ENCODE measurements at places on chromosomes 11 and 22.
A peak's percentile ranks its signal among the peaks of the same experiment; 100 is the strongest.

GRCh38 chr11:45150943-45151342 lies 4.5 kb downstream of the PRDM11 start:
- no peak for DNase-seq

DNA sequence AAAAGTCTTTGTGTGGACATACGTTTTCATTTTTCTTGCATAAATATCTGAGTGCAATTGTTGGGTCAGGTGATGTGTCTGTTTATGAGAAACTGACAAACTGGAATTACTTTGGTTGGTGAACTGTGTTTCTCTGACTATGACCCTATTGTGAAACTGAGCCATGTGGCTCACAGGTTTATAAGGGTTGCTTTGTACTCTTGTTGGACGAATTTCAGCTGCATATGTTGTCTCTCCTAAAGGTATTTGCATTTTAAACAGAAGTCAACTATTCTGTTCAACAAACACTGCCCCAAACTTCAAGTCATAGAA lies 34.4 kb upstream of the RASD2 start:
- no peak for DNase-seq

DNA sequence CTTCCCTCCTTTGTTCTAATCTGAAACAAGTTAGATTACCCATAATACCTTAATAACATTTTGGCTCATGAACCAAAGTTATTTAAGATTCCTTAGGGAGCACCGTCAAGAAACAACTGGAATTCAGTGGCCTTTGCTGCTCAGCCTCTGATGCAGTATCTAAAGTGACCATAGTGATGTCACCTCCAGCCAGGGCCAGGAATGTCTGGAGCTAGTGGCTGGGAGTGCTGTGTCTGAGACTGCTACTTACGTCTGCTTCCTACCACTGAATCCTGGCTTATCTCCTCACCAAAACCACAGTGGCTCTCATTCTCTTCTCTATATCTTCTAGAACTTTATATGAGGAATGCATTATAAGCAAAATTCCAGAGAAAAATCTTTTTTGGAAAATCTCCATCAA lies 658.0 kb downstream of the DLG2 start:
- DNase-seq = peak; percentile 27

- DNase-seq = no peak
These were observed 73.7 kb downstream of the PRCP start for GRCh38 chr11:82826526-82826925.

DNA sequence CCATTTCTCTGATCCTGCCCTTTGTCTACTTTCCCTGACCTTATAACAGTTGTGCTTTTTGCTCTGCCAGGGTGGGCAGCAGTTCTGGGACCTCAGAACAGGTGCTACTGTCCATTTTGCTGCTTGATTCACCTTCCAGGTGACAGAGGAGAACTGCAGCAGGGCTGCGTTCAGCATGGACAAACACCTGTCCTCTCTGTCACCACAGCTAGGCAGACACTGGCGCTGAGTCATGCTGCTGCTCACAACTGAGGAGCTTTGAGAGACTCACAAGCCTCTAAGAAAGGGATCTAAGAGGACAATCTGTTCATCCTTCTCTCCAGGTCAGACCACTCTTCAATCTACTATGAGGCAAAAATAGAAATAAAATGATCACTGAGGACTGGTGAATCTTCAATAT lies 1144.5 kb upstream of the CCDC90B start:
- no peak for DNase-seq

GRCh38 chr11:28140689-28141455 lies 32.7 kb downstream of the METTL15 start:
- DNase-seq = no peak

- no peak for DNase-seq
These were observed 279.4 kb upstream of the PDGFD start for GRCh38 chr11:104443387-104443786.

DNA sequence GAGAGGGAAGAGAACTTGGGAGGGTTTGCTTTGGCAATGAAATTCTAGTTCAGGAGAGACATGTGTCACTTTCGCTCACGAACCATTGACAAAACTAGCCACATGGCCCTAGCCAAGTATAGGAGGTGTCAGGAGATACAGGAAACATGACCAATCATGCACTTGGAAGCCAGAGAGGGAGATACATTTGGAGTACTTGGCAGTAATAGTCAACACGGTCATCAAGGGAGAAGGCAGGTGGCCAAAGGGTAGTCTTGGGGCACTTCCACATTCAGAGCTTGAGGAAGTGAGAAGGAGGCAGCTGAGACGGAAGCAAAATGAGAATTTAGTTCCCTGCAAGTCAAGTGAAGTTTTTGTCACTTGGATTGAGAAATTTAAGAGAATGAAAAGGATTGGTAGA lies 26.4 kb upstream of the KIRREL3 start:
- no peak for DNase-seq

- no peak for DNase-seq
These were observed 39.7 kb upstream of the POU2AF2 start for GRCh38 chr11:111205632-111206385.

GRCh38 chr11:7486098-7486780 lies 933 bp downstream of the OLFML1 start:
- no peak for DNase-seq

DNA sequence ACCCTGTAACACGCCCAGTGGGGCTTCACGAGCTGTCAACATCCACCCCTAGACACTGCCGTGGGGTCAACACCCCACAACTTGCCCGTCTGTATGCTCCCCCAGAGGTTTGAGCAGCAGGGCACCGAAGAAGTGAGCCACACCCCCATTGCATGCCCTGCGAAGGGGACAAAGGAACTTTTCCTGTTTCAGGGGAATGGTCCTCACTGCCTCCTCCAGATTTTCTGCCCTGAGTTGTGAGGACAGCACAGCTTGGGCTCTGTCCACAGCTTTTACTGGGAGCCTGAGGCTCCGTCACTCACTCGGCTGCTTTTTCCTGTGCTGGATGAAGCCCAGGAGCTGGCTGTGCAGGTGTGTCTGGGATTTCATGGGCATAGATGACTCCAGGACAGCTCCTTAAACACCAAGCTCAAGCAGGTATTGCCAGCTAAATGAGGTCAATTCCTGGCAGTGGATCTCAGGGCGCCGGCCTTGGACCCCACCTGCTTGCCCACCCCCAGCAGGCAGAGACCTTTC lies 40.2 kb upstream of the CCDC188 start:
- no peak for DNase-seq

- no peak for DNase-seq
These were observed at the start of gene TSPO for GRCh38 chr22:43151251-43152002. TSS of gene TSPO (plus strand) at chr22:43151559. CDS start at chr22:43159239, 7,680 bp downstream.

- no peak for DNase-seq
These were observed 36.2 kb downstream of the CNTF start for GRCh38 chr11:58658623-58659022.

- DNase-seq = no peak
These were observed 618.2 kb downstream of the TBC1D22A start for GRCh38 chr22:47380692-47381091.

GRCh38 chr11:47915374-47915773 lies 65.0 kb upstream of the PTPRJ start:
- DNase-seq = no peak

DNA sequence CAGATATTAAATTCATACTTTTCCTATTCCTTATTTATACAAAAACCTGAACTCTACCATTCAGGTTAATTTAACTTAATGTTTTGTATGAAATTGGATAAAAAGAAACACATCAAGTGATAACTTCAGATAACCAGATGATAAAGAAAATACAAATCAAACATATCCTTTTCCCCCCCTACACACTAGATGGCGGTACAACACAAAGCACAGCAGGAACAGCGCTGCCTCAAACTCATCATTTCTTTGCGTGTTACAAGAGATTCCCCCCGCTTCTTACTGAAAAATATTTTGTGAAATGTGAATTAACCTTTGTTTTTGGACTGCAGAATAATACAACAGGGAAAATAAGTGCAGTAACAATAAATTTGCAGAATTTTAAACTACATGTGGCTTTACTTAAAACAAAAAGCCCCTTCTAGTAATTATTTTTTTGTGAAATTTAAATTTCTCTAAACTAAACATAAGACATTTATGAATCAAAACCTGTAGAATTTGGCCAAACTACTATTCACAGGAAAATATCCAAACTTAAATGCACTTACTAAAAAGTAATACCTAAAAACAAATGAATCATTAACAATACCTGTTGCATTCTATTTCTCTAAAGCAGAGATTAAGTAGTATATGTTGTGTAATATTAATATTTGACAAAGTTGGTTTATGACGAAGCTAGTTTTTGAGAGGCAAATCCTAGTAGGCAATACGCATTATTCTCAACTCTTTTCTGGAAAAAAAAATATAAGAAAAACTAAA lies 74.4 kb downstream of the ARHGAP32 start:
- peak; percentile 45 for DNase-seq

DNA sequence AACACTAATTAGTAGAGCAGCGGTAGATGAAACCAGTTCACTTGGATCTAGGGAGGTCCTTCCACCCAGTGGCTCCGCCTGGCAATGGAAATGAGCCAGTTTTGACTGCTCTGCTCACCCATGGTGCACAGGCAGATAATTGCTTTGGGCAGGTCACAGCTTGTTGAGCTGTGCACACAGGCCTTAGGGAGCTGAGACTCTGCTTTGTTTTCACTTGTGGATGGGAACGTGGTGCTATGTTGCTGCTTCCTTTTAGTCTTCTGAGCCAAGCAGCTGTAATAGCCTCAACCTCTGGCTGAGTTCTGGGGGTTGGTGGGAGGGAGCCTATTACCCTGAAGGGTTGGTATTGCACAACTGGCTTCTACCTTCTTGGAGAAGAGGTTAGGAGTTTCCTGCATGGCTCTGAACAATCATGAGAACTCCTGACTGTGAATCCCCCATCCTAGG lies 262.3 kb upstream of the MTNR1B start:
- DNase-seq = peak; percentile 3

DNA sequence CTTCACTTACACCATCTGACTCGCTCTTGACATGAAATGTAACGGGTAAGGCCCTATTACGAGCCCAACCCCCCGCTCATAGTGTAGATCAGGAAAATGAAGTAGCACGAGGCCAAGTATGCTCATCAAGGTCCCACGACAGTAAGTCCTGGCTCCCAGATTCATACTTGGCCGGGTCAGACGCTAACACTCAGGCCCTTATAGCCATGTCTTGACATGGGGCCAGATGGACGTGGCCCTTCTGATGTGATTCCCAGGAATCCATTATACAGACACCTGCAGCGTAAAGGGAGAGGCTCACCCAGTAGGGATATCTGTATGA lies 175.1 kb downstream of the CEP164 start:
- DNase-seq = no peak

- DNase-seq = no peak
These were observed 720 bp downstream of the FAM118A start for GRCh38 chr22:45310331-45310976.

DNA sequence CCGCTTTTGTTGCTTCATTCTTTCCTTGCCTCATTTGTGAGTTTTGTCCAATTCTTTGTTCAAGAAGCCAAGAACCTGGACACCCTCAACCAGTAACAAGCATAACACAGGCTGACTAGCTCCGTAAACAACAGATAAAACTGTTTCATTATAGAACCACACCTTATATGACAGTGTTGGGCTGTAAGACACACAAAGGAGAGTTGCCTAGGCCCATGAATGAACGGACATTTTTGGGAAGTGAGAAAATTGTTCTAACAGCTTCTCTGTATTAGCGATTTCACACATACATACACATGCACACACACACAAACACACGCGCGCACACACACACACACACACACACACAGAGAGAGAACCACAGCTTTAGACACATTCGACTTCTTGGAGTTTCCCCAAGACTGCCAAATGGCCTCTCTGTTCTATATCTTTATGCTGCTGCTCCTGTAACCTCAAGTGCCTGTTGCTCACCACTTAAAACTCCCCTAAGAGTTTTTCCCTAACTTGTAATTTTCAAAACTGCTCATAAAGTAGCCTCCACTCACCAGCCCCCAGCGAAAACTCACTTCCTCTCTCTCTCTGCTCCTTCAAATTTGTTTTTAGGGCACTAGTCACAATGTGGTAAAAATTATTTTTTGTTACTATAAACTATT lies 35.9 kb downstream of the CTSC start:
- DNase-seq = no peak

- no peak for DNase-seq
These were observed 11.0 kb downstream of the DDB2 start for GRCh38 chr11:47225552-47226400.
